ENCODE measurements at places on chromosomes 6 and 20.

DNA sequence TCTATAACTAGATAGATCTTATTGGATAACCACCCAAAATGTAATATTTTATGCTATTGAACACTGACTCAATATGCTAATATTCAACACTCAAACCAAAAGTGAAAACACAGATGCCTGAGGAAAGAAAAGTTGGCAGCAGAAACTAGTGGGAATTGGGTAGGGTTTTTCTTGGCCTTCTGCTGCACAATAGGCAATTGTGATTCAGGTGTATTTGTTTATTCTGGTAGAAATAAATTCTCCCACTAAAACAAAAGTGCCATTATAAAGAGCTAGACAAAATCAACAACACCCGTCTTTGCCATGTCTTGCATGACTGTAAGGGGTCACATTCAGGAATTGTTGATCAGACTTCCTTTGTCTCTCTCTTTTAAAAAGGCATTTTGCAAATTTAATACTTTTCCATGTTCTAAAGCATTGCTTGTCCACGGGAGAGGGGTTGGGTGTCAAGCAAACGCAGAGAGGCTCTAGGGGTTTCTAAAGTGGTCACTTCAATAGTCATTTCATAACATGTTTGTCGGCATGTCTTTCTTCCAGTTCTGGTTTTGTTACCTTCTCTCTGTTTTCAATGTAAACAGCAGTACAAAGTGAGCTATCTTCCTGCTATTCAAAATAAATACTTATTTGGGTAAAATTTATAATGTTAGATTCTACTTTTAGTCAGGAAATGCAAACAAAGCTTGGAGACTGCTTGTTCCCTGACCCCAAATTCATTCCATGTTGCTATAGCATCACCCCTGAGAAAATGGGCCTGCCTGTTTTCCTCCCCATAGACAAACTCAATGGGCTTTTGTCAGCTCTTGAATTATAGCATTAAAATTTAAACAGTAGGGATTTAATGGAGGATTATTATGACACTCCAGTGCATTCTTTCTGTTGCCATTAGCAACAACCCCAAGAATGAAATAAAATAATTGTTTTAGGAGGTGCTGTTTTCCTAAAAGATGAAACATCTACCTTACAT, 217.0 kb upstream of the CCN2 start:
- no peak for DNase-seq

GRCh38 chr6:118370722-118371121, 177.4 kb upstream of the PLN start:
- DNase-seq: no peak

DNA sequence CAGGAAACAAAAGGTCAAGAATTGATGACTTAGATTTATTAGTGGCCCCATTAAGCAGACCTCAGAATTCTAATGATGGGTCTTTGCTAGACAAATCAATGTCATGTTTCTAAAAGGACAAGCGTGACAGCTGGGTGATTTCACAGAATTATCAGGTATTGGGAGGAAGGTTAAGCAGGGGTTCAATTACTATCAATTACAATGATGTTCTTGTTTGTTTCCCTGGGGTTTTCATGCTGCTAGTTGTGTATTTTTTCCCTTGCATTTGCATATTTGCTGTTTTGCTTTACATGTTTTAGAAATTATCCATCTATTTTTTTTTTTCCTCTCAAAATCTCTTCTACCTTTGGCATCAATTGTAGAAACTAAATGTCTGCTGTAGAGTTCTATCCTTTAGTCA, 27.9 kb downstream of the GNAS start:
- no peak for DNase-seq

GRCh38 chr20:46349035-46349741, 40.9 kb upstream of the CDH22 start:
- DNase-seq: no peak

DNA sequence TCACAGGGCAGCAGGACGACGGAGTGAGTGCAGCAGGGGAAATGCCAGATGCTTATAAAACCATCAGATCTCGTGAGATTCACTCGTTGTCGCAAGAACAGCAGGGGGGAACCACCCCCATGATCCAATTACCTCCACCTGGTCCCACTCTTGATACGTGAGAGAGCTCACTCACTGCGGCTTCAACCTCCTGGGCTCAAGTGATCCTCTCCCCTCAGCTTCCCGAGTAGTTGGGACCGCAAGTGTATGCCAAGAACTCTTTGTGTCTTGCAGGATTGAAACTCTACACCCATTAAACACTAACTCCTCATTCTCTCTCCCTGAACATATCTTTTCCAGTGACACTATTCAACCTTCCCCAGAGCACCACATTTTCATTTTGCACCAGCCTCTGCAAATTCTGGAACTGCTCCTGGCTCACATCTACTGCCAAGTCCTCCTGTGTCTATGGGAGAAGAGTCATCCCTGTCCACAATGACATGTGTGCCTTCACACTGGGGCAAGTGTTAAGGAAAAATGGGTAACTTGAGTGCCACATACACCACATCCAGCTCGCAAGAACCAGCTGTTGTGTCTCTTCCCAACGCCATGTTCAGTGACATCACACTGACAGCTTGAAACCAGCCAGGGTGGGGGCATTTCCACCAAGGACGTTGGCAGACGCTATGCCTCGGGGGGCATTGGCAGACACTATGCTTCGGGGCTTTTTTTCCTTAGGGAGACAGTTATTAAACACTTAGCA, 14.7 kb upstream of the TAF4 start:
- DNase-seq: no peak

DNA sequence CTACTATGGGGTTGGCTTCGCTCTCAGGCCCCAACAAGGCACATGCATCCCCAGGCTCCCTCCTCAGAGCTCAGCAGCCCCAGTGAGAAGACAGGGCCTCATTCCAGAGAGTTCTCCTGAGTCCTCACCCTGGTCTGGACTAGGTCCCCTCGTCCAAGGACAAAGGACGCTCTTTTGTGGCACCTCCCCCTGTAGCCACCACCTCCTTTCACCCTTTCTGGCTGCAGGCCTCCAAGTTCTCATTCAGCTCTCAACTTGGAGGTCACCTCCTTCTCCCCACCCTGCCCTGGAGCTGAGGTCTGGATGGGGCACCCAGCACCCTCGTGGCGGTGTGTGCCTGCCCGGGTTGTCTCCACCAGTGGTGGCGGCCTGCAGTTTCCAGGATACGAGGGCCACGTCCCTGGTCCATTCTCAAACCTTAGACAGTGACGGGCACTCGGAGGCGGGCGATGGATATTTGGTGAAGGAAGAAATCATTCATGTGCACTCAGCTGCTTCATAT, 2.5 kb downstream of the UNC93A start:
- DNase-seq: no peak

GRCh38 chr6:33147807-33148666, 44.2 kb downstream of the COL11A2 start:
- no peak for DNase-seq

GRCh38 chr6:40308533-40309306, 278.4 kb downstream of the LRFN2 start:
- peak; percentile 46 for DNase-seq

GRCh38 chr6:156954191-156954590, 177.0 kb downstream of the ARID1B start:
- no peak for DNase-seq

DNA sequence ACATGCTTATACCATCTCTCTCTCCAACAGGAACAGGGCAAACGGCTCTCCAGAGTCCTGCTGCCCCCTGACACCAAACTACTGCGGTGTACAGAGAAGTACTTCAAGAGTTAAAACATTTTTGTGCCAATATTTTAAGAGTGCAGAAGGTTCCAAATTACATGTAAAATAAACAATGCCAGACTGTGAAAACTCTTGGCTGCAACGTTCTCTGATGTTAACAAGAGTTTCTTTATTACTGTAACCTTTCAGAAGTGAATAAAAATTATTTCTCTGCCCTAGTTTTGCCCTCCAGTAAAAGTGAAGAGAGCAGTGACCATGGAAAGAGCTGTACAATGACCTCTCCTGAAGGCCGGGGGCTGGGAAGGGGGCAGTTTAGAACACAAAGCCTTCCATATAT, 41.4 kb upstream of the FAM83C start:
- DNase-seq: no peak

DNA sequence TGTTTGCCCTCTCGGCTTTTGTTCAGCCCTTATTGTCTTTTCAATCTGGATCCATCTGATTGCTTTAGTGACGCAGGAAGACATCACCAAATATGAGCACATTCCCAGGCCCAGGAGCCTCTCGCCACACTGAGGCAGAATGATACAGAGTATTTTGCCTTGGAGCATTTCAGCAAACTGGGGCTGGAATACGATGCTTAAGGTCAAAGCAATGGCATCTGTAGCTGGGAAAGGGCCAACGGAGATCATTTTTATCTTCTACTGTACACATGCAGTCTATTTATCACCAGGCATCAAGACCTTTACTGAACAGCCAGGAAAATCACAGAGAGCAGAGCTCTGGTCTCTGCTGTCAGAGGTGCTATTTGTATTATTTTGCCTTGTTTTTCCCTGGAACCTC, 655.3 kb downstream of the RNF144B start:
- DNase-seq: no peak

DNA sequence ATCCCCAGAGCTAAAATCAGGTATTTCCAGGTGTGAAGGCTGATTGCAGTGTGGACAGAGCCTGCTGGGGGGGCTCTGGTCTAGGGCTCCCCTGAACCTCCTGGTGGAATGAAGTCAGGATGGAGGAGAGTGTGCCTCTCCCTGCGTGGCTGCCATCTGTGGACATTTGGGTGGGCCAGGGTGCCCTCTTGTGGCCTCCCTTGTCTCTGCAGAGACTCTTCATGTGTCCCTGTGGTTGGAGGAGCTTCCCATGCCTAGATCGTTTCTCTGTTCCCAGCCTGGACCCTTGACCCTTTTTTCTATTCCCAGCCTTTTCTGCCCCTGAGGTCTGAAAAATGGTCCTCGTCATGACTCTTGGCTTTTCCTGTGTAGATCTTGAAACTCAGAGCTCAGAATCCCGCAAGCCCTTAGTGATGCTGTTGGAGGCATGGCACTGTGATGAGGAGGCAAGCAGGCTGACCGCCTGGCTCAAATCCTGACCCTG, 9.9 kb upstream of the PSMF1 start:
- DNase-seq: peak; percentile 41

DNA sequence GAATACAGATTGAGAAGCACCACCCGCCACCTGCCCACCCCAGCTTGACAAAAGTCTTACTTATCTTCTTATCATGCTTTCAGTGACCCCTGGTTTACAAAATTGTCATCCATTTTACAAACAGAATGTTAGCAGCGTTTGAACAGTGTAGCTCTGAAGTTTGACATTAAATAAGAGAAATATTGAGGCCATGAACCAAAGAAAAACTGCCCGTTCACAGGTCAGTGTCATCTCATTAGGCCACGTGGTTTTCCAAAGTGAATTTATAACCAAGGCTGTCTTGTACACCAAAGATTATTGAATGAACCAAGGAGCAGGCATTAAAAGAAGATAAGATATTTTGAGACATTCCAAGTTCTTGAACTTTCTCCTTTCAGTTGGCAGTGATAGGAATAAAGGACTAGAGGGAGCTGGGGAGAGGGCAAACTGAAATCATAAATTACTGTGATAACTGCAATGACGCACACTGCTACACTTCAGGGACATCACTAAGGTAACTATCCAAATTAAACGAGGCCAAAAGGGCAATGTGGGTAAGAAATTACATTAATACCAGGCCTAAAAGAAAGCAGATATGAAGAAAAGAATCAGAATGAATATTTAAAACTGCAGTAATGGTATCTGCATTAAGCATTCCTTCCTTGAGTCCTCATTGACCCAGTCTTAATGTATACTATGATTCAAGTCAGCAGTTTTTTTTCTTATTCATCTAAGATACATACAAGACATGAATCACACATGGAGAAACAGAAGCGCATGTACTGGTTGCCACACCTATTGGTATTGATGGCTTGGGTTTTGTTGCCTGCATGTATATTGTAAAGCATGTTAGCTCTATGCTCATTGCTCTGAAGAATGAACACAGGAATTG, 159.8 kb upstream of the ARG1 start:
- no peak for DNase-seq

GRCh38 chr20:22909436-22909835, 125.7 kb upstream of the SSTR4 start:
- no peak for DNase-seq

- no peak for DNase-seq
Measured at GRCh38 chr20:46592580-46593362, 42.3 kb upstream of the OCSTAMP start.

GRCh38 chr6:52512199-52512598, 64.7 kb downstream of the TRAM2 start:
- no peak for DNase-seq

DNA sequence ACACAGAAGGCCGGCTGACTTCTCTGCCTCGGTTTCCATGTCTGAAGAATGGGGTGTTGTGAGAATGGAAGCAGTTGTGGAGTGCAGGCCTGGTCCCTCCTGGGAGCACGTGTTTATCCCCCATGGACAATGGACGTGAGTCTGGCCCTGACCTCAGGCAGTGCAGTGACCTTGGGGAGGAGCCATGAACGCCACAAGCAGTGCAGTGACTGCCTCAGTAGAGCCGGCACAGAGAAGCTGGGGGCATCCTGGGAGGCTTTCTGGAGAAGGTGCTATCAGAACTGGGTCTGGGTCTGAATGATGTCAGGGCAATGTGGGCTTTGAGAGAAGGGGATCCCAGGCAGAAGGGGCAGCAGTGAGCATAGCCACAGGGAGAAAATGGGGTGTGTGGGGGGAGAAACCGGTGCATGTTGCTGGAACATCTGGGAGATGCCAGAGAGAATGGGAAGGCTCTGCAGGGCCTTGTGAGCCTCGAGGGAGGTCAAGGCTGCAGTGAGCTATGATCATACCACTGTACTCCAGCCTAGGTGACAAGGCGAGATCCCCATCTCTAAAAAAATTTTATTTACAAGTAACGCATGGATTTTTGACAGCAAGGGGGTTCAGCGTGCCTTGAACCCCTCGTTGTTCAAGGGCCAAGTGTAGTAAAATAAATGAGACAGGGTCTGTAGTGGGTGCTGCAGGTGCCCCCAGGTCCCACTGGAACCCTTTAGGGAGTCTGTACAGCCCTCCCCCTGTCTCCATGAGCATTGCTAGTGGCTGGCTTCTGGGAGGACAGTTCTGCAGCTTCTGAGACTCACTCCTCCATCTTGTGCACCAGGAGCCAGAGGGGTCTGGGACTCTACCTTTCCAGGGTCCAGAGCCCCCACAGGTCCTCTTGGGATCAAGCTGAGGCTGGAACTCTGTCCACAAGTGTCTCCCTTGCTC, 27.0 kb upstream of the ZBP1 start:
- no peak for DNase-seq

DNA sequence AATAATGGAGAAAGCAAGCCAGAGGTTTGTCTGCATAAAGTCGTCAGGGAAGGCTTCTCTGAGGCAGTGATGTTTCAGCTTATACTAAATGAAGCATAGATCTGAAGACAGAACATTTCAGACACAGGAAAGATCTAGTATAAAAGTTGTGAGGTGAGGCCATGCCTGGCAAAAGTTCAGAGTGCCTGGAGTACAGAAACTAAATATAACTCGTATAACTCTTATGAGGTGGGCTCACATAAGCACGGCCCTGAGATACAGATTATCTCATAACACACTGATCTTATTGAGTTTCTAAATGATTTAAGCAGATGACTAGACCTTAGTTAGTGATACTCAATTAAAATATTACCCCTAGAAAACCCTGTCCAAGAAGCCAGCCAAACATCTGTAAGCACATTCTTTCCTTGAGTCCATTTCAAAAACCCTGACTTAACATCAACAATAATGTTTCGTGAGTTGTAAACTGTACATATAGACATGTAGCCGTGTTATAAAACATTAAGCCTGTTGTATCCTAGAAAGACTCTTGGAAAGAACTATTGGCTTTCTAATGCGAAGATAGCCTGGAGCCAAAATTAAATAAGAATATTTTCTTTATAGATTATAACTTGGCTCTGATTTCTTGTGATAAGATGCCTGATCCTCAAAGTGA, 667.6 kb downstream of the TENT5A start:
- no peak for DNase-seq

- DNase-seq: no peak
Measured at GRCh38 chr6:121608270-121608669, 172.8 kb downstream of the GJA1 start.

GRCh38 chr6:110048221-110048875, 70.2 kb downstream of the GPR6 start:
- no peak for DNase-seq
